ENCODE measurements at places on chromosomes 1 and 21. TPM values are rescaled to one million over a fixed set of nuclear protein-coding genes. Genes with fewer than 3 reads are reported as not detected.

Gene KRTAP24-1
- total RNA-seq: not detected

Gene SMIM1
- 5.7 TPM for total RNA-seq

Gene CROCC
- 31.7 TPM for total RNA-seq

Gene CXADR
- 22.2 TPM for total RNA-seq

Gene UBQLN4
- 64.7 TPM for total RNA-seq

Gene CLDN17
- total RNA-seq: not detected

- peak; percentile 64 for DNase-seq
Measured at GRCh38 chr1:27111626-27112573, 43.0 kb downstream of the SLC9A1 start.

GRCh38 chr1:22231995-22232690 is 89.2 kb upstream of the WNT4 start:
- no peak for DNase-seq

DNA sequence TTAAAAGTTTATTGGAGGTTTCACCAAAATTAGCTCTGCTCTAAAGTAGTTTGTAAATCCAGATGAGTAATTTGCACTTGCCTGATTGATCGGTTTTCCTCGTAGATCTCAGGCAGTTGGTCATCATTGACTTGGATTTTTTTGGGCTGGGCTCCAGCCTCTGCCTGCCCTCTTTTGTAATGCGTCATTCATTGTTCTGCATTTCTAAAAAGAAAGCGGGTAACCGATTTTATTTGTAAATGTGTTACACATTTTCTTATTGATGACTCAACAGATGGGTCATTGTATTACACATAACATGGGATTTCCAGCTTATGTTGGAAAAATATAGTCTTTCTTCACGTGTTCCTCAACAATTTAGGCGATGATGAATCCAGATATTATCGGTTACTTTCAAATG is 5.5 kb downstream of the ETS2 start:
- DNase-seq: no peak

- DNase-seq: no peak
Measured at GRCh38 chr1:237700181-237700580, 190.5 kb downstream of the ZP4 start.

DNA sequence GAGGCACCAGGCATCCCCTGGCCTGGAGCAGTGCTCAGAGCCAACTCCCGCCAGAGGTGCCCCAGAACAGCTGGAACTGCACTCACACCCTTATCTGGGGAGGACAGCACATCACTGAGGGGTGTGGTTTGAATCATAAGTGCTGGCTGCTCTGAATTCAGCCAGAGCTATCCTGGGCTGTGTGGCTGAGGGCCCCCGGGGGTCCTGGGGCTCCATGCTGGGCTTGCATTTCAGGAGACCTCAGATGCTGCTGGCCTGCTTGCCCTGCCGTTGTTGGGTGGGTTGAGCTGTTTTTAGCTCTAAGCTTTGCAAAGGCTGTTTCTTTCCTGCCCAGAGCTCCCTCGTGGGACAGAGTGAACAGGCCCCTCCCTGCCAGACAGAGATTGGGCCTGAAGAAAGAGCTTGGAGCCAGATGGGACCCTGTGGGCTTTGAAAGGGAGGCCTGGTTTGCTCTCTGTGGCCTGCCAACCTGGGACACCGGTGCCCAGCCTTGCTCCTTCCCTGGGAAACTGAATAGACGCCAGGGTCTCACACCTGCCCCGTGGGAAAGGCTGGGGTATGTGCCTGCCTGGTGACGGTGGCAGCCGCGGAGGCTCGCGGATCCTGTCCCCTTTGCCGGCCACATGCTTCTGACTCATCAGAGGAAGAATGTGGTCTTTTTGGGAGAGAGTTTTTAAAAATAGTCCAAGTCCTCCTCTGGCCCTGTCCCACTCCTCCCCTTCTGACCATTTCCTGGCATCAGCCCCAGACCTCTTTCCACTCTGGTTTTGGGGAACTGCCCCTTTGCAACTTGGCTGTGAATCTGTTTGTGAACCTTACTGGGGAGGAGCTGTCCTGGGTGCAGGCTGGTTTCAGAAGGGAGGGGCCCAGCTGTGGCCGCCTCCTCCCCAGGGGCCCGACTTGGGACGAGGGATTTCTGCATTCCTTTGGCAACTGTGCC is 30.0 kb downstream of the ARHGEF10L start:
- no peak for DNase-seq

- DNase-seq: no peak
Measured at GRCh38 chr1:233714631-233715217, 100.8 kb downstream of the KCNK1 start.

GRCh38 chr1:18632783-18633421 is 2.3 kb downstream of the PAX7 start:
- DNase-seq: no peak

Data from dorsolateral prefrontal cortex (tissue), 122 donors.